GM10248 (cell line): ENCODE measurements at places on chromosomes 7 and 10.

DNA sequence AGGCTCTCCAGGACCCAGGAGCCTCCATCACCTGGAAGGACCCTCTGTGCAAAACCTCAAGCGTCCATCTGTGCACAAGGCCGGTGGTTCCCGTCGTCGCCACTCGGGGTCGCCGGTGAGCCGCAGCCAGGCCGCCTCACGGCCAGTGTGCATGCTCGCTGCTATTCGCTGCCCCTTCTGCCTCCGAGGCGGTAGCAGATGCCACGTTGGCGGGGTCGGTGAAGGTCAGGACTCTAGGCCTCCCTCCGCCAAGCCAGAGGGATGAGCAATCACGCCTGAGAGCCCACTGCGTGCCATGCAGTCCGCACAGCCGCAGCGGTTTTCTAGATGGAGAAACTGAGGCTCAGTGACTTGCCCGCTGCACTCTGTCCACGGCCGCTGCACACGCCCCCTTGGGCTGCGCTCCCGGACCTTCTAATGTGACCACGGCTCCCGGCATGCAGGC lies 5.7 kb downstream of the UPK3B start:
- peak; percentile 77 for DNase-seq

DNA sequence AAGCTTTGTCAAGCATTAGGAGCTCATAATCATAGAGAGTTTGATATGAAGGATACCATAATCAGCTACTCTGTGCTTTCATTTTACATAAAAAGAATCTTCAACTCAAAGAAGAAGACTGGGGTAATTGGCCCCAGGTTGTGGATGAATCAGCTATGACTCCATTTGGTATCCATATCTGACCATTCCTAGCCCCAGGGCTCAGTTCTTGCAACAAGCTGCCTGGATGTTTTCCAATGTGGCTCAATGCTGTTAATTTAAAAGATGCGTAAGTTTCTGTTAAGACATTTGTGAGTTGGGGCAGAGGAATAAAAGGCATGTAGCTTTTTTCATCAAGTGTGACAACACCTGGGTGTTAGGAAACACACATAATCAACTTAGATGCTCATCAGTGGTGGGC lies 951.1 kb downstream of the NRG3 start:
- no peak for DNase-seq

DNA sequence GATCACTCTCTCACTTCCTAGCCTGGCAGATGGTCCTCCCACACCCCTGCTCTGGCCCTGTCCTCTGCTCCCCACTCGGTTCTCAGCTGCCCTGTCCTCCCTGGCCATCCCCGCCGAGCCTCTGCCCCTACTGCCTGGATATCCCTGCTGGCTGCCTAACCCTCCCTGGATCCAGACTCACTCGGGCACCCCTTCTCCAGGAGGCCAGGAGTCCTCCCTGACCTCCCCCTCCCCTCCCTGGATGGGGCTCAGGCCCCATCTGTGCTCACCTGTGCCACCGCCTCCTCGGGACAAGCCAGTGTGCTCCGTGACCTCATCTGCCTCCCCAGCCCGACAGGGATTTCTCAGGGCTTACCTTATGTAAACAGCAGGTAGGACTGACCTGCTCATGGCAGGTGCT lies 406.1 kb downstream of the TCERG1L start:
- no peak for DNase-seq

GRCh38 chr7:138670594-138670993 lies 30.6 kb downstream of the SVOPL start:
- no peak for DNase-seq

DNA sequence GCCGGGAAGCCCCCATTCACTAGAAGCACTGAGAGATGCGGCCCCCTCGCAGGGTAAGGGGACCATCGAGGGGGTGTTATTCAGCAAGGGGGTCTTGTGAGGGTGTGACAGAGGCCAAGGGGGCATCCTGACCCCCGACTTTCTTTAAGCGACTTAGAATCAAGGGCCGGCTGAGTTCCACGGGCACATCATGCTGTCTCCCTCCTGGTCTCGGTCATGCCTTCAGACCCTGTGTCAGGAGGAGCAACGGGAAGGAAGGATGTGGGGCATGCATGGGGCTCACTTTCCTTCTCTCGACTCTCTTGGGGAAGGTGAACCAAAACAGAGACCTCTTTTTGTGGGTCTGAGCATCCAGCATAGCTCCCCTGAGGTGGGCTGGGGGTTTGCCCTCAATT lies 2.5 kb downstream of the ACSL5 start:
- no peak for DNase-seq

DNA sequence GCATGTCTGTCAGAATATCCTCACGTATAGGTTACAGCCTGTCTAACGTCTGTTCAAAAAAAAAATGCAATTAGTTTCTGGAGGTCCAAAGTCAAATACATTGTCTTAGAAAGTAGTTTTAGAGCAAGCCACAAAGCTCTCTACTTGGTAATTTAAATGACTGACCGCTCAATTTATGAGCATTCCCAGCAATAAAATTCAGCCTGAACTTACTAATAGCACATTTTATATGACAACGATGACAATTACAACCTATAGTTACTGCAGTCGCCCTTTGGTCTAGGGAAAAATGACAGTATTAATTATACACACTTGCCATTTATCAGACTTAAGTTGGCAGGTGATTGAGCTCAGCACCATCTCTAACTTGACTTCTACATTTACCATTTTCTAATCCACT lies 425.8 kb upstream of the STEAP1 start:
- DNase-seq = no peak

GRCh38 chr7:15113752-15114151 lies 211.2 kb upstream of the DGKB start:
- no peak for DNase-seq

DNA sequence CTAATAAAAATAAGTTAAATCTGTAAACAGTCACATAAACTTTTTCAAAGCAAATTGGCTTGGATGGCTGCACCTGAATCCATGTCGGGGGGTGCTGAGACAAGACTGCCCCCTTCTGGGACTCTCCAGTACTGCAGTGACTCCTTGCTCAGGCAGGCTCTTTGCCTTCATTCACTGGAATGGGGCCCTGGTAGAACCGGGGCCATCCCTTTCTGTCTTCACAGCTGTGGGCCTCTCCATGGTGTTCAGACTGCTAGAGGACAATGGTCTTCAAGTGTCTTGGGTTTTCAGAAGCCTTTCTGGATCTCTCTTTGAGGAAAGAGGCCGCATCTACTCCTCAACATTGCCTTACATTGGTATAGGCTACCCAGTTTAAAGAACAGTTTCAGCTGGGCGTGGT lies 16.1 kb upstream of the IMPDH1 start:
- DNase-seq = peak; percentile 77

GRCh38 chr7:74253835-74254128 lies 417 bp downstream of the RFC2 start:
- DNase-seq = no peak

DNA sequence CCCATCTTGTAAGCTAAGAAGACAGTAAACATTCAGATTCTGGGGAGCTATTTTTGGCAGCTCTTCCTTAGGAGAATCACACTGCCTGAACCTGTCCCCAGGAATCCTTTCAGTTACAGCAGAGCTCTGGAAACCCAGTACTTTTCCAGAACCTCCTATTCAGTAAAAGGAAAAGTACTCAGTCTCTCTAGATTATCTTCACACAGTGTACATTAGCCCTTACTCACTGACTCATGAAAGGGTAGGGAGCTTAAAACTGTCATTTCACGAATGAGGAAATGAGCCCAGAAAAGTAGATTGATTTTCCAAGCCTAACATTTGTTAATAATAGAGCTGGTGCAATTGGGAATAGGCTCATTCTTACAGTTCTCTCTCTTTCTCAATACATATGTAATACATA lies 3.9 kb upstream of the CNNM1 start:
- no peak for DNase-seq

DNA sequence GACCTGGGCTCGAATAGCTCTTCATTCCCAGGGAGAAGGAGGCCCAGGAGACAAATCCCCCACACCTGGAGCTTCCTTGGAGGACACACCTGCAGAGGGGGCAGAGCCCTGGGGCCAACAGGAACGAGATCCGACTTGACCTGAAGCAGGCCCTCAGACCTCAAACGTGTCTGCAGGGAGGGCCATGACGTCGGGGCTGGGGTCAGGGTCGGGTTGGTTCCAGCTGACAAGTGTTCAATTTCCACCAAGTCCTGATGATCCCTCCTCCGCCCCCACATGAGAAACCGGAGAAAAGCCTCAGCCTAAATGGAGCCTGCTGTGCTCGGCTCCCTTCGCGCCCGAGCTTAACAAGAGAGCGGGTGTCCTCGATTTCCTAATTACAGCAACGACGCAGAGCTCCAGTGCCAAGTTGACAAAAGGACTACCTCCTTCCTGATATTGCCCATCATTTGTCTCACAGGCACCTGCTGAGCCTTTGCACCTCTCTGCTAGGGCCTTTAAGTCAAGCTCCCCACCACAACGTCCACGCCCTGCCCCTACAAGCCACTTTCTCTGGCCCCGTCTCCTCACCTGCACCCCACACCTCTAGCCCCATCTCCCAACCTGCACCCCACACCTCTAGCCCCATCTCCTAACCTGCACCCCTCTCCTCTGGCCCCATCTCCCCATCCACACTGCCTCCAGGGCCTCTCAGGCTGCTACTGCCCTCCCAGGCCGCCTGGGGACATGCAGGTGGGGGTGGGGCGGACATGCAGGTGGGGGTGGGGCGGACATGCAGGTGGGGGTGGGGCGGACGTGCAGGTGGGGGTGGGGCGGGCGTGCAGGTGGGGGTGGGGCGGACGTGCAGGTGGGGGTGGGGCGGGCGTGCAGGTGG lies 519.4 kb downstream of the GLRX3 start:
- no peak for DNase-seq

- no peak for DNase-seq
Observed at GRCh38 chr10:86265236-86265894, 101.2 kb downstream of the GRID1 start.

- DNase-seq = no peak
Observed at GRCh38 chr10:5490698-5491464, 8.5 kb downstream of the CALML5 start.

- DNase-seq = no peak
Observed at GRCh38 chr10:16883084-16883483, 65.9 kb upstream of the RSU1 start.

DNA sequence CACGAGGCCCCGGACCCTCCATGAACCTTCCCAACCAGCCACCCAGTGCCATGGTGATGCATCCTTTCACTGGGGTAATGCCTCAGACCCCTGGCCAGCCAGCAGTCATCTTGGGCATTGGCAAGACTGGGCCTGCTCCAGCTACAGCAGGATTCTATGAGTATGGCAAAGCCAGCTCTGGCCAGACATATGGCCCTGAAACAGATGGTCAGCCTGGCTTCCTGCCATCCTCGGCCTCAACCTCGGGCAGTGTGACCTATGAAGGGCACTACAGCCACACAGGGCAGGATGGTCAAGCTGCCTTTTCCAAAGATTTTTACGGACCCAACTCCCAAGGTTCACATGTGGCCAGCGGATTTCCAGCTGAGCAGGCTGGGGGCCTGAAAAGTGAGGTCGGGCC lies 90.6 kb upstream of the PDCD4 start:
- DNase-seq = no peak

DNA sequence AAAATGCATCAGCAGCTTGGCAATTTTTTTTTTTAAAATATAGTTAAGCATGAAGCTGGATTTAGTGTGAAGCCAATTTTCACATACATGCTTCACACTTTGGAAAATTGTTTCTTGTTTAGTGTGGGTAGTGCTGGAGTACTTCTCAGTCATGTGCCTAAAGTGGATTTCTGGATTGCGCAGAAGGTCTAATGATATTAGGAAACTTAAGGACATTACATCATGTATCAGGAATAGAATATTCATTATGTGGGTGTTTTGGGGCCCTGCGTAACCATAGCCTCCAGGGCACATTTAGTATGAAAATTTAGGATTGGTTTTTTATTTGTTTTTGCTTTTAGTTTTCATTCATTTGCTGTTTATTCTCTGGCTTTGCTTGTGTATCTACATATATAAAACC lies 28.8 kb upstream of the BNIP3 start:
- DNase-seq = no peak

DNA sequence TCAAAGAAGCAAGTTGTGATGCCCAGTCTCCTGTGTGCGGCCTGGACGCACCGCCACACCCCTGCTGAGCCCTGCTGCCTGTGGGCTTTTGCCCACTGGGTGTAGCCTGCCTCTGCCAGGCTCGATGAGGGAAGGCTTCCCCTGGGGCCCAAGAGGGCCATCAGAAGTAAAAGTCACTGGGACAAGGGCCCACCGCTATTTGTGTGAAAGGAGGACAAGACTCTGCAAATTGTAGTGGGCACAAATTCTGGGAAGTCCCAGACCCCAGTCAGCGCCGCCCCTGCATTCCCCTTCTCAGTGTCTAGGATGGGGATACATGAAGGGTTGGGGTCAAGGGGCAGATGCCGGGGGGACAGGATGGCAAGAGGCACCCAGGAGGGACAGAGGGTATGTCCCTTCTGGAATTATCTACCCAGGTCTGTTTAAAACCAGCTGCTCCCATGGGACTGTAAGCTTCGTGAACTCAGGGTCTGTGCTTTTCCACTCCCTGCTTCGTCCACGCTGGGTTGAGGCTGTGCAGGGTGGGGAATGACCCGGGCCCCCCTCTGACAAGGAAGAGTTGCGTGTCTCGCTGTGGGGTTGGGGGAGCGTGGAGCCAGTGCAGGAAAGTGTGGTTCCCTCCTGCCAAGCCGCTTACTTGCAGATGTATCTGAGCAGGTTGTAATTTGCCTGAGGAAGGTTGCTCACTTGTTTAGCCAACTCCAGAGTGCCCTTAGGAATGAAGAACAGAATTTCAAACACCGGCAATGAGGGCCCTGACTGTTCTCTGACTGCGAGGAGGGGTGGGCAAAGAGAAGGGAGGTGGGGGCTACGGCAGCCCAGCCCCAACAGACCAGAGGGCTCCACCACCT lies 147.2 kb downstream of the MAPK8 start:
- DNase-seq = peak; percentile 25

GRCh38 chr7:7201578-7202374 lies 19.4 kb downstream of the C1GALT1 start:
- DNase-seq = peak; percentile 63

- DNase-seq = no peak
Observed at GRCh38 chr7:109387530-109387929, 817.9 kb downstream of the DNAJB9 start.

DNA sequence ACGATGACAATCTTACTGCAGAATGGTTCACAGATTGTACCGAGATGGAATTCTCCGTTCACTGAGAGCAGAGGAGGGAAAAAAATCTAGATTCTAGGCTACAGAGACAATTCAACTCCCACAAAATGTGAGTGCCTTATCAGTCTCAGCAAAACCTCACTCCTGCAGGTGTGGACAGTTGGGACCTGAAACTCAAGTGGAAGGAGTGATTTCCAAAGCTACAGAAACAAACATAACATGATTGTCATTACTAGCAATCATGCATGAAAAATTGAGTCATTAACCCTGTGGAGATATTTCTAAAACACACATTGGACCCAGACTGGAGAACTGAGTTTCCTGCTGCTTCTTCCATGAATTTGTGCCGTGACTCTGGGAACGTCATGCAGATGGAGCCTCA lies 70.3 kb downstream of the CALML3 start:
- no peak for DNase-seq

DNA sequence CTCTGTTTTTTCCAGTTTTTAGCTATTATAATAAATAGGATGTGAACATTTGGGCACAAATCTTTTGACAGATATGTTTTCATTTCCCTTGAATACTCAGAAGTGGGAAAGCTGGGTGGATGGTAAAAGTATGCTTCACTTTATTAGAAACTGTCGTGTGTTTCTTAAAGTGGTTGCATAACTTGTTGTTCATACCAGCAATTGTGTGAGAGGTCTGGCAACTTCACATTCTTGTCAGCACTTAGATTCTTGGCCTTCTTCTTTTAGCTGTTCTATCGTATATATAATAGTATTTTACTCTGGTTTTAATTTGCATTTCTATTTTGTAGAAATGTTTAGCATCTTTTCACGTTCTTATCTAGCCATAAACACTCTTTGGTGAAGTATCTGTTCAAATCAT lies 894.4 kb downstream of the KCNMA1 start:
- no peak for DNase-seq
